ENCODE measurements at places on chromosomes 4 and X.

DNA sequence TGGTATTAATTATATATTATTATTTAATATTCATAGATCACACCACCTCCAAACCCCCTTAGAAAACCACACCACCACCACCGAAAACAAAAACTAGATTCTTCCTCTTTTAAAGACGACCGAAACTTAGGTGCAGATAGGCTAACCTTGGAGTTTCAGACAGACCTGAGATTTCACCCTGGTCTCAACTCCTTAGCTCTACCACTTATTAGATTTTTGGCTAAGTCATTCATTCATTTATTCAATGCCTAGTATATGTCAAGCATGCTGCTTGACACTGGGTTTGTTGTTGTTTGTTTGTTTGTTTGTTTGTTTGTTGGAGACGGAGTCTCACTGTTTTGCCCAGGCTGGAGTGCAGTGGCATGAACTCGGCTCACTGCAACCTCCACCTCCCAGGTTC lies 9.5 kb upstream of the BMP2K start:
- no peak for DNase-seq

DNA sequence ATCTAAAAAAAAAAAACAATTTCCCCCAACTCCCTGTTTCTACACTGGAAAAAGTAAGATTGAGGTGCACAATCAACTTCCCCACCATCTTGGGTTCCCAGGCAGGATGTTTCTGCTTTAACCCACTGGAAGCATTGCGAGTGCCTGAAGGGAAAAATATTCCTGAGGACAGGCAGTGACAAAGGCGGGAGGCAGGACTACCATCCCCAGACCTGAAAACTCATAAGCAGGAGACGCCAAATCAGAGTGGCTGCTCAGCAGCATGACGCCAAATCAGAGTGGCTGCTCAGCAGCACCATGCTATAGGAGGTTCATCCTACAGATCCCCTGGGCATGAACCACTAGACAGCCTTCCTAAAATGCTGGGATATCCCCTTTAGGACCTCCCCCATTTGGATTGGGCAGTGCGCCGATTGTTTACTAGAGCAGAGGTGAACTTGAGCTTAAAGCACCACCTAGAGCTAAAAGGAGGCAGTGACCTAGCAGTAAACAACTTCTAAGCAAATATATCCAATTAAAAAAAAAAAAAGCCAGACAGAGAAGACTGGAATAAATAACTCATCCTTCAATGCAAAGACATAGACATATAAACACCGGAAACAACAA lies 35.0 kb upstream of the GK start:
- no peak for DNase-seq

GRCh38 chr4:41498177-41498576 lies 39.8 kb upstream of the LIMCH1 start:
- no peak for DNase-seq

- no peak for DNase-seq
These were observed 58.3 kb upstream of the CD99 start for GRCh38 chrX:2632533-2633504.

DNA sequence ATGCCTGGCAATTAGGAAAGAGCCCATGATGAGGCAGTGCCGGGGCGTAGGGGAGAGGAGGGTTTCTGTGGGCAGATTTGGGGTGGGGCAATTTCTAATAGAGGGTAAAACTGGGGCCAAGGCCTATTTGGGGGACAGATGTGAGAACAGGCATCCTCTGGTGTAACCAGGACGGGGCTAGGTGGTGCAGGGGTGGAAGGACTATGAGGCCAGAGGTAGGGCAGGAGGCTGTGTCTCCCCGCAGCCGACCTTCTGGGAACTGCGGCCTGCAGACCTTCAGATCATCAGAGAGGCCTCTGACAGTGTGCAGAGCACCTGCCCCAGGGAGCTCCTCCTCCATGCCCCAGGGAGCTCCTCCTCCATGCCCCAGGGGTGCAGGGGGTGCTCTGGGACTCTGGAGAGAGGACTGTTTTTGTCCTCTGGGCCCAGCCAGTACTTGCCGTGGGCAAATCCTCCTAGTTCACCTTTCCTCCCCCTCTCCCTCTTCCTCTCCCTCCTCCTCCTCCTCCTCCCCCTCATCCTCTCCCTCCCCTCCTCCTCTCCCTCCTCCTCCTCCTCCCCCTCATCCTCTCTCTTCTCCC lies 101.9 kb downstream of the SORCS2 start:
- no peak for DNase-seq

GRCh38 chr4:101596781-101597552 lies 193.6 kb upstream of the BANK1 start:
- DNase-seq, result peak; percentile 17

GRCh38 chr4:120672558-120673147 lies 249.9 kb downstream of the PRDM5 start:
- no peak for DNase-seq

- no peak for DNase-seq
These were observed 99.3 kb downstream of the AMMECR1 start for GRCh38 chrX:110218591-110218990.

DNA sequence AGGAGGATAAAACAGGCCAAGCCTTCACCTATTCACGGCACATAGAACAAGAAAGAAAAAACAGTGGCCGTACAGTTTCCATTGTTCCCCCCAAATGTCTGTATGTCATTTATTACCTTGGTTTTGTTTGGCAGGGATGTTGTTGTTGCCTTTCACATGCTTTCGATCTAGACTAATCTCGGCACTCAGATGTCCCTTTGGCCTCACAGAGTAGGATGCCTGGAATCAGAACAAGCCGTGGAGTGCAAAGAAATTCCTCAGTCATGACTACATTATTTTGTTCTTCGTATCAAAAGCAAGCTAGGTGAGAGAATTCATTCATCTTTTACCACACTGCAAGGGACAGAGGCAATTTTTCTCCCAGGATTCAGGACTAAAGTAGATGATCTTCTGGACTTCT lies 106.9 kb downstream of the SMIM20 start:
- DNase-seq, result no peak

- no peak for DNase-seq
These were observed 349.7 kb upstream of the SLC7A11 start for GRCh38 chr4:138591808-138592207.

GRCh38 chrX:118207831-118208453 lies 91.3 kb upstream of the KLHL13 start:
- DNase-seq, result no peak

GRCh38 chr4:185142912-185143600 lies at the start of gene SLC25A4:
Gene SLC25A4, plus strand, starts transcription at chr4:185143266. Its CDS starts 107 bp downstream, at chr4:185143373.
- DNase-seq, result peak; percentile 70

DNA sequence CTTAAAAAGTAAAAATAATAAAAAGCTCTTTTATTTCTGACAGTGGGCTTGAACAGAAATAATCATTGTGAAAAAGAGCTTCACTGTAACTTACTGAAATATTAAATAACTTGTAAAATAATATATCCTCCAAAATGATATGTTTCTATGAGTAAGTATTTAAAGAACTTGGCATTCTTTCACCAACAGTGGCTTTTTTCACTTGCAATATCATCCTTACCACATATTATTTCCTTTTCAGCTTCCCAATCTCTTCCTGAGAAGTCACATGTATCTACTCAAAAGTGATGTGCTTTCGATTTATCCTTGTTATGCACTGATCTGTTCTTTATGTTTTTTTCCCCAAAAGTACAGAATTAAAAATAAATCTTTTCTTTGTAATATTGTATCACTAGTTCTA lies 2.2 kb upstream of the PCDH18 start:
- DNase-seq, result no peak

GRCh38 chr4:150682126-150682525 lies 100.2 kb downstream of the MAB21L2 start:
- DNase-seq, result no peak

All from stimulated activated naive CD4-positive, alpha-beta T cell (primary cell).